Kidney tubule cell (primary cell): ENCODE measurements at places on chromosomes 7 and 10.

GRCh38 chr7:28093623-28094232, 86.9 kb downstream of the JAZF1 start:
- DNase-seq: peak; percentile 71

- no peak for DNase-seq
These were observed 62.4 kb upstream of the MKLN1 start for GRCh38 chr7:131265227-131265626.

GRCh38 chr10:108905821-108906220, 1017.5 kb downstream of the XPNPEP1 start:
- DNase-seq: no peak

- DNase-seq: peak; percentile 58
These were observed 69.8 kb upstream of the STEAP1B start for GRCh38 chr7:22569586-22570321.

- no peak for DNase-seq
These were observed 6.5 kb downstream of the SCART1 start for GRCh38 chr10:133460208-133460769.

- no peak for DNase-seq
These were observed 482.6 kb downstream of the IPMK start for GRCh38 chr10:57785068-57785467.

- DNase-seq: no peak
These were observed 126.2 kb upstream of the LRRN3 start for GRCh38 chr7:110964775-110965174.

DNA sequence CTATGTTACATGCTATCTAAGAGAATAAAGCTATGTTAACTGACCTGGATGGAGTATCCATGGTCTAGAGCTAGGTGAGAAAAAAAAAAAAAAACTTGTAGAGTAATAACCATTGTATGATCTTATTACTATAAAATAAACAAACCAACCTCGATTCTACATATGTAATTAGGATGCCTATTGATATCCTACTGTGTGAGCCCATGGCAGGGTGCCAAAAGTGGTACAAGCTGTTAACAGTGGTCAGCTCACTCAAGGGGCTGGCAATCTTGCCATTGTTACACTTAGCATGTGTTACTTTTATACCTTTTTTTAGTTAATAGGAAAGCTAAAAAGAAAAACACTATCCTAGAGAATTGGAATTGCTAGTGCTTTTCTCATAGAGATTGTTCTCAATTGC, 13.5 kb upstream of the IL6 start:
- DNase-seq: no peak

DNA sequence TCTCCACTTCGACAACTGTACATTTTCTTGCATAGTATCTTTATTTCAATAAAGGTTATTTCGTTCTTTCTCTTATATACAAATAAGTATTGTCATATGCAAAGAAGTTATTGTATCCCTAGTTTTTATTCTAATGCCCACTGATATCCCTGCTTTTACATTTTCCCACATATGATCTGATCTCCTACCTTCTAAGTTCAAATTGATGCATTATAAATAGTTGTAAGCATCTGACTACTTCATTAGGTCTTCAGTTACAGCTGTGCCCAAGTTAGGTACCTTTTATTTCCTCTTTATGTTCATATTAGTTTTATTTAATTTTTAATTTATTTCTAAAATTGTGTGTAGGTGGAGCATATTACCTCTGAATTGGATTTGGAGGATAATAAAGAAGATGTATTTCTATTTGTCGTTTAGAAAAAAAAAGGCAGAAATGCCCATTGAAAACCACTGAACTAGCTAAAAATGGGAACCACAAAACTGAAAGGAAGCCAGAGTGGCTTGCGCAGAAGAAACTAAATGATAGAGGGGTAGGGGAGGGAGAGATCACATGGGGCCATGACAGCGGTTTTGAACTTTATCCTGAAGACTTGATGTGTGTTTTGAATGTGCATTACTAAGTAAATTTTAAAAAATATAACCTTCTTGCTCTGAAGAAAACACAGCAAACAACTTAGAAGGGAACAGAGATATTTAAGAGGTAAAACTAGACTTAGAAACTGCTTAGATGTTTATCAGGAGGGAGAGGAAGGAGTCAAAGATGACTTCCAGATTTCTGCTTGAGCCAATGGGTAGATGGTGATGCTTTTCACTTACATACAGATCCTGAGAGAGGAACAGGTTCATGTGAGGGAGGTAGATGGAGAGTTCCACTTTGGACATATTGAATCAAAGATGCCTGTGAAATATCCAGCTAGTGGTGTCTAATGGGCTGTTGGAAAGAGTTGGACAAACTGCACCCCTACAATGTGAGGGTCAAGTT, 9.3 kb upstream of the ZC3HAV1L start:
- no peak for DNase-seq

DNA sequence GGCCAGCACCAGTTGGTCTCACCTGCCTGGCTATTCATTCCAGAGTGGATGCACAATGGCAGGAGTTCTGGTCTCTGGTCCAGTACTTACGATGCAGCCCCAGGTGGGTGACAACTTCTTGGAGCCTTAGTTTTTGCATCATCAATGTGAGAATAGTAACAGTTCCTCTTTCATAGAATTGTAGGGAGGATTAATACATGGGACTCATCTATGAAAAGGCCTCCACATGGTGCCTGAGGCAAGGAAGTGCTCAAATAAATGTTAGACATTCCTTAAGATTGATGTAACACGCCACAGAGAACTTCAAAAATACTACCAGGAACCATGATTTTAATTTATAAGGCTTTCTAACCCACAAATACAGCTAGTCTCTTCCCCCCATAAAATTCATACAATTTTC, 120.1 kb upstream of the CHST15 start:
- DNase-seq: no peak

DNA sequence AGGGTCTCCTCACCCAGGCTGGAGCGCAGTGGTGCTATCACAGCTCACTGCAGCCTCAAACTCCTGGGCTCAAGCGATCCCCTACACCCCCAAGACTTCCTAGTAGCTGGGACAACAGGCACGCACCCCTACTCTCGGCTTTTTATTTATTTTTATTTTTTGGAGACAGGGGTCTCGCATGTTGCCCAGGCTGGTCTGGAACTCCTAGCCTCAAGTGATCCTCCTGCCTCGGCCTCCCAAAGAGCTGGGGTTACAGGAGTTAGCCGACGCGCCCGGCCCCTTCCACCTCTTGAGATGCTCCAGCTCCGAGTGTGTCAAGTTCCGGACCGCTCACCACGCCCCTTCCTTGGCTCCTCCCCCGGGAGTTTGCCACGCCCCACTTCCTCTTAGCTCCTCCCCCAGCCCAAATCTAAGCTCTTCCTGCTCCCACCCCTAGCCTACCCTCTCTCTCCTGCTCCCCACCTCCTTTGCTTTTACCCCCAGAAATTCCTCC, 6.3 kb downstream of the NAT16 start:
- DNase-seq: peak; percentile 60

DNA sequence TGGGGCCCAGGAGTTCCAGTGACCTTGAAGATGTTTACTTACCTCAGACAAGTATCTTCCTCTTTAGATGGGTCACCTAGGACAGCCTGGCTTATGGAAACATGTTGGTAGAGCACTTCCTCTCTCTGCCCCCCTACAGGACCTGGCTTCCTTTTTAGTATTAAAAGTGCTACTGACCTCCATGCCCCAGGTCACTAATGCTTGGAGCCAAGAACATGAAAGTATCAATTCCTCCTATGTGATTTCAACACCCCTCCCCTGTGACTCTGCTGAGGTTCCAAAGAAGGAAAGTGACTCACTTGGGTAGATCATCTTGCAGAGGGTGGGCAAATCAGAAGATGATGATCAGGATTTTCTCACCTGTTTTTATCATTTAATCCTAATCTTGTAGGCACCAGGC, 125.3 kb upstream of the CCDC6 start:
- DNase-seq: peak; percentile 8

GRCh38 chr10:130141878-130142277, 5.7 kb downstream of the GLRX3 start:
- peak; percentile 26 for DNase-seq
